ENCODE measurements at places on chromosomes 4 and X.

DNA sequence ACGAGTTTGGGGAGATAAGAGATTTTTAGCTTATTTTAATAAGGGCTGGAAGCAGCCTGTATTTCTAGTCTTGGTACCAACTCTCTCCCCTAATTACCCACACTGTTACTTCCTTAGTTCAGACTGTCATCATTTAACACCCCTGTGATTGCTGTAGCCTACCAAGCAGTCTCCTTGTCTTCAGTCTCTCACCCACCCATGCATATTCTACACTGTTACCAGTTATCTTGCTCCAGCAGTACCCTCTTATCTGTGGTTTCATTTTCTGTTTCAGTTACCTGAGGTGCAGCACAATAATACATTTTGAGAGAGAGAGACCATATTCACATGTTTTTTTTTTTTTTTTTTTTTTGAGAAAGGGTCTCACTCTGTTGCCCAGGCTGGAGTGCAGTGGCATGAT, 80.2 kb downstream of the DIAPH2 start:
- DNase-seq = no peak

DNA sequence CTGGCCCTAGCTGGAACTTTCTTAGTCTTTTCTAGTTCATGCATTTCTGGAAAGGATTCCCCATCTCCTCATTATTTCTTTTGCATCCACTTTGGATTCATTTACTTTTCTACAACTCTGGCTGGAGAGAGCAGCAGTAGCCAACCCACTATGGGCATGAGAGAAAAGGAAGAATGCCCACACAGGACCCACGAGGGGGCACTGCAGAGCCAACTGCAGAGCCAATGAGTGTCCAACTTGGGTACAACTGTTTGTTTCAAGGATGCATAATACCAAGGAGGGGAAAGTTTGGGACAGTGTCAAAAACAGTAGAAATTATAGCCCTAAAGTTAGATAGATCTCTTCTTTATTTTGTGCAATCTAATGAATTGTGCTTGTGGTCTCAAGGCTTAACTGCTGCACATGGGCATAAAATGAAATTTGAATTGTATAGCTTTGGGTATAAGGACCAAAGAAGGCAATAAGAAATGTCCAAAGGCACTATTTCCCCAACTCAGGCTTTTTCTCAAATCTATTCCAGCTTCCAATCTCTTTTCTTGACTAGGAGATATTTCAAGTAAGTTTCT, 230.6 kb downstream of the NSUN7 start:
- DNase-seq = no peak

GRCh38 chrX:6849716-6850414, 297.6 kb upstream of the STS start:
- DNase-seq = no peak

GRCh38 chrX:15645266-15645665, 19.3 kb downstream of the CLTRN start:
- DNase-seq = no peak

DNA sequence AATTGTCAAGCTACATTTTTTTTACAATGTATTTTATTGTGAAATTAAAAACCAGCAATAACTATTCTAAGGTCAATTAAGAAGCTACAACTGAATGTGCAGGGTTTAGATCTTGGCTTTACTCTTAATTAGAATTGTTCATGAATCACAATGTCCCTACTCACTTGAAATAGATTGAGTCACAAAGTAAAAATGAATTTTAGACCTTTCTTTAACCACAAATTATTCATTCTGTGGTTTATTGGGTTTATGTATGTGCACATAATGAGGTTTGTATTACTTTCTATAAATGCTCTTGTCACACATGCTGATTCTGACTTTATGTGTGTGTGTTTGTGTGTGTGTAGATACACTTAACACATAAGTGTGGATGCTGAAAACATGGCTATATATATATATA, 647.0 kb upstream of the AADAT start:
- no peak for DNase-seq

GRCh38 chrX:47634871-47635575, 5.3 kb upstream of the CFP start:
- no peak for DNase-seq

GRCh38 chr4:7251321-7251720, 59.0 kb downstream of the SORCS2 start:
- no peak for DNase-seq

DNA sequence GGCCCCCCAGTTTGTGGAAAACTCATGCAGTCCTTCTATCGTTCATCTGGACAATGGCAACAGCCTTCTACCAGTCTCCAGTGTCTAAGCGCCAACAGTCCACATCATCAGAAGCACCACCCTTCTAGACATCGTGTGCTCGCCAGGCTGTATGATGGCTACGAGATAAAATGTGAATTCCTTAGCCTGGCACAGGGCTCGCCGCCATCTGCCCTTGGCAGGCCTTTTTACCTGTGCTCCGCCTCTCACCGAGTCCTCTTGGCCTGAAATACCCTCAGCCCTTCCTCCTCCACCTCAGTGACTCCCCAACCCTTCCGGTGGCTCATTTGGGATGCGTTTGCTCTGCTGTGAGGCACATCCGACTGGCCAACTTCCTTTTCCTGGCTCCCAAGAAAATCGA, 15.9 kb upstream of the STS start:
- DNase-seq = no peak

GRCh38 chr4:172985552-172985951, 183.1 kb upstream of the GALNT7 start:
- no peak for DNase-seq

- no peak for DNase-seq
Observed at GRCh38 chr4:63049726-63050125, 1359.5 kb downstream of the TECRL start.

GRCh38 chrX:133005616-133006015, 47.2 kb upstream of the HS6ST2 start:
- DNase-seq = no peak
